Esophagus muscularis mucosa (tissue), 4 donors: ENCODE measurements at places on chromosomes 2 and 18. TPM values are rescaled to one million over a fixed set of nuclear protein-coding genes. Genes with fewer than 3 reads are reported as not detected.

KRTCAP3 gene
- not detected for total RNA-seq

DNAJC5G gene
- not detected for total RNA-seq

GRCh38 chr2:85433511-85434089 lies 15.1 kb downstream of the SH2D6 start:
- peaks cover 58% of the 10 kb centered on the region for H3K4me1 ChIP-seq
- no peak overlapping the region for H3K4me3 ChIP-seq
- H3K27ac ChIP-seq, result peak overlapping the region; percentile 94
- H3K36me3 ChIP-seq, result no peaks in the 10 kb centered on the region
- no peaks in the 10 kb centered on the region for H3K27me3 ChIP-seq

DNA sequence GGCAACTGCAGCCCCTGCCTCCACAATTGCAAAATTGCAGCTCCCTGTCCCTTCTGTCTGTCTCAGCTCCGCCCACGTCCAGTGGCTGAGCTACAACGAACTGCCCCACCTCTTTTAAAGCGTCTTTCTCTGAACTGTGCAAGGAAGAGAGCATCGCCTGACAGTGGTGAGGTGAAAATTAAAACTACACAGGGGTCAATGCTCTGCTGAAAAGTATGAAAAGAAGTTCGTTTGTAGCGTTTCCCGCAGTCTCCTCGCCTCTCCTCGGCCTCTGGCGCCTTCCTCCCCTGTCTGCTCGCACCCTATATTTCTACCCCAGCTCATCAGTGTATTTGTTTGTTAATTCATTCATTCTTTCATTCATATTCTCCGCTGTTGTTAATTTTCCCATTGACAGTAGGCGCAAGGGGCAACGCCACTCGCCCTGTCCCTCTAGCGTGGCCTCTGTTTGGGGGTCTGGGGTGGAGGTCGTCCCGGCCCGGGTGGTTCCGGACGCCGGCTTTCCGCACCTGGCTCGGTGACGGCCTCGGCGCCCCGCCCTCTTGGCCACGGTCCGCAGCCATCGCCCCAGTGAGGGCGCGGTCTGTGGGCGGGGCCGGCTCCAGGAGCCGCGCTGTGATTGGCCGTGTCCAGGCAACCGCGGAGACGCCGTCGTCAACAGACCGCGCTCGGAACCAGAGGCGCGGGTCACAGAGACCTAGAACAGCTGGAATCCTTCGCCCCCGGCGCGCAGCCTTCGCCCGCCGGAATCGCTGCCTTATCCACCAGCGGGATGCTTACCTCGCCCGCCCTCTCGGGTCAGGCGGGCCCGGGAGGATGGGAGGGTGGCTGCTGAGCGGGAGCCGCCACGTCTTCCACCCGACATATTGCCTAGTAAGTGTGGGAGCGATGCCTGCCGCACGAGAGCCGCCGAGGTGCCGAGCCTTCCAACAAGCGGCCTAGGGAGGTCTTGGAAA lies at the start of gene VWA3B:
Gene VWA3B (plus strand): TSS at position 677 of the 956 bp plus-strand sequence. CDS start 5,926 bp downstream, outside the sequence.
- H3K27ac ChIP-seq, result peak within 1 kb of the TSS; percentile 37
- peak within 1 kb of the TSS; percentile 67 for H3K4me3 ChIP-seq
- peaks cover 18% of the 10 kb centered on the region for H3K4me1 ChIP-seq
- H3K36me3 ChIP-seq, result no peaks in the 10 kb centered on the region
- H3K27me3 ChIP-seq, result no peaks in the 10 kb centered on the region

GRCh38 chr2:133413863-133414262 lies 154.4 kb downstream of the NCKAP5 start:
- no peaks in the 10 kb centered on the region for H3K4me1 ChIP-seq
- no peaks in the 10 kb centered on the region for H3K36me3 ChIP-seq
- H3K27me3 ChIP-seq, result no peaks in the 10 kb centered on the region
- no peak for DNase-seq
- no peak overlapping the region for H3K4me3 ChIP-seq
- no peak overlapping the region for H3K27ac ChIP-seq

MSTN gene
- total RNA-seq, result 0.42 TPM

DNA sequence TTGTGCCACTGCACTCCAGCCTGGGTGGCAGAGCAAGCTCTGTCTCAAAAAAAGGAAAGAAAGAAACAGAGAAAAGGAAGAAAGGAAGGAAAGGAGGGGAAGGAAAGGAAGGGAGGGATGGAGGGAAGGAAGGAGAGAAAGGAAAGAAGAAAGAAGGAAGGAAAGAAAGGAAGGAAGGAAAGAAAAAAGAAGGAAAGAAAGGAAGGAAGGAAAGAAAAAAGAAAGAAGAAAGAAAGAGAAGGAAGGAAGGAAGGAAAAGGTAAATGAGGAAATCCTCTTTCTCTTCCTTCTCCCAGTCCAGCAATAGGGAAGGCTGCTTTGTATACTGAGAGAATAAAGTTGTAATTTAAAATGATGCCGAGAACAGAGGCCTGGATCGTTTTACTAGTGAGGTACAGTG lies 22.8 kb upstream of the ZNF407 start:
- H3K4me1 ChIP-seq, result no peaks in the 10 kb centered on the region
- no peak overlapping the region for H3K4me3 ChIP-seq
- no peaks in the 10 kb centered on the region for H3K36me3 ChIP-seq
- H3K27me3 ChIP-seq, result no peaks in the 10 kb centered on the region
- no peak overlapping the region for H3K27ac ChIP-seq

STARD6 gene
- not detected for total RNA-seq

RFX8 gene
- not detected for total RNA-seq

GULP1 gene
- total RNA-seq, result 40.4 TPM

PLEKHH2 gene
- 20.3 TPM for total RNA-seq

- peaks cover 10% of the 10 kb centered on the region for H3K4me1 ChIP-seq
- no peak for DNase-seq
- peaks cover 59% of the 10 kb centered on the region for H3K27me3 ChIP-seq
- no peaks in the 10 kb centered on the region for H3K36me3 ChIP-seq
- no peak overlapping the region for H3K27ac ChIP-seq
Measured at GRCh38 chr2:88350331-88351248, 101.9 kb downstream of the FOXI3 start.

- H3K27me3 ChIP-seq, result no peaks in the 10 kb centered on the region
- H3K4me3 ChIP-seq, result no peak overlapping the region
- DNase-seq, result no peak
- H3K4me1 ChIP-seq, result peaks cover 3% of the 10 kb centered on the region
Measured at GRCh38 chr2:64186699-64187605, 42.7 kb upstream of the PELI1 start.

GRCh38 chr2:120650022-120650644 lies 85.5 kb upstream of the GLI2 start:
- H3K4me3 ChIP-seq, result no peak overlapping the region
- no peak overlapping the region for H3K27ac ChIP-seq
- no peaks in the 10 kb centered on the region for H3K36me3 ChIP-seq
- no peak for DNase-seq
- peaks cover 22% of the 10 kb centered on the region for H3K27me3 ChIP-seq
- peaks cover 11% of the 10 kb centered on the region for H3K4me1 ChIP-seq

CTAGE1 gene
- not detected for total RNA-seq

OSR1 gene
- total RNA-seq, result 99.6 TPM

- peaks cover 18% of the 10 kb centered on the region for H3K36me3 ChIP-seq
- peak overlapping the region; percentile 76 for H3K27ac ChIP-seq
- no peak overlapping the region for H3K4me3 ChIP-seq
- no peaks in the 10 kb centered on the region for H3K27me3 ChIP-seq
- DNase-seq, result no peak
- peaks cover 51% of the 10 kb centered on the region for H3K4me1 ChIP-seq
Measured at GRCh38 chr2:69095305-69095704, 82.3 kb downstream of the ANTXR1 start.

- H3K4me1 ChIP-seq, result peaks cover 76% of the 10 kb centered on the region
- H3K4me3 ChIP-seq, result no peak overlapping the region
- no peaks in the 10 kb centered on the region for H3K36me3 ChIP-seq
- no peak for DNase-seq
- H3K27me3 ChIP-seq, result no peaks in the 10 kb centered on the region
Measured at GRCh38 chr2:189552991-189553404, 27.6 kb downstream of the SLC40A1 start.

GRCh38 chr2:14781142-14781541 lies 148.6 kb downstream of the LRATD1 start:
- H3K36me3 ChIP-seq, result no peaks in the 10 kb centered on the region
- no peak overlapping the region for H3K4me3 ChIP-seq
- DNase-seq, result no peak
- no peaks in the 10 kb centered on the region for H3K27me3 ChIP-seq
- H3K4me1 ChIP-seq, result no peaks in the 10 kb centered on the region
- H3K27ac ChIP-seq, result no peak overlapping the region

- H3K27me3 ChIP-seq, result no peaks in the 10 kb centered on the region
- no peak overlapping the region for H3K4me3 ChIP-seq
- peaks cover 46% of the 10 kb centered on the region for H3K36me3 ChIP-seq
- H3K4me1 ChIP-seq, result peaks cover 31% of the 10 kb centered on the region
- no peak overlapping the region for H3K27ac ChIP-seq
- DNase-seq, result no peak
Measured at GRCh38 chr18:79942786-79943607, 8.5 kb downstream of the SLC66A2 start.

DNA sequence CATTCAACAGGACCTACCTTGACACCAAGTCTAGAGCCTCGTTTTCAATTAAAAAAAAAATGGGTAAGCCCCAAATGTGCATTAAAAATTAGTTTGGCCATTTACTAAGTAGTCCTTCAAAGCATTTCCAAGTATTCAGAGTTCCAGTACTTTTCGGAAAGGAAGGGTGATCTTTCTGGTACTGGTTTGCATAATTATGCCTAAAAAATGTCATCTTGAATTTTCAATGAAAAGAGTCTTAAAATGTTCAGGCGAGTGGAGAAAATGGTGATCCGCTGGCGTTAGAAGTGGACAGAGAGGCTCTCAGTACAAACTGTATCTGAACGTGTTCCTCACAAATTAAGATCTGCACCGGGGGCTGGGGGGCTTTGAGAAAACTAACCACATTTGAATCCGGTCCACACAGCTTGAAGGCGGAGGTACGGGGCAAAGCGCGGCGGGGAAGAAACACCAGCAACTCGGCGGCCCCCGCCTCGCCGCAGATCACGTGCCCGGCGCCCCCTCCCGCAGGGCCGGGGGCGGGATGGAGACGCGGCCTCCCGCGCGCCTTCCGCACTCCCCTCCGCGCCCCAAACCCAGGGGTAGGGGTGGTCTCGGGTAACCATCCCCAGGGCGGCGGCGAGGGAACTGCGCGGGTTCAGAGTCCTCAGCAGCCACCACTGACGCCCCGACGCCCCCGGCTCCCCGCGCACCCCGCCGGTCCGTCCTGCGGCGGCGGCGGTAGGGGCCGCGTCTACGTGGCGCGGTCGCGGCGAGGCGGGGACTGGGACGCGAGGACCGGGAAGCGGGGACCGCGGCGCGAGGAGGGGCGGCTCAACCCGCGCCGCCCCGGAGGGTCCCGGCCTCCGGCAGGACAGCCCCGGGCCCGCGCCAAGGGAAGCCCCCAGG lies 564 bp downstream of the LPIN2 start:
- no peak for DNase-seq
- peaks cover 30% of the 10 kb centered on the region for H3K4me1 ChIP-seq
- H3K27ac ChIP-seq, result peak overlapping the region; percentile 98
- peak overlapping the region; percentile 85 for H3K4me3 ChIP-seq
- no peaks in the 10 kb centered on the region for H3K27me3 ChIP-seq
- H3K36me3 ChIP-seq, result no peaks in the 10 kb centered on the region

DNA sequence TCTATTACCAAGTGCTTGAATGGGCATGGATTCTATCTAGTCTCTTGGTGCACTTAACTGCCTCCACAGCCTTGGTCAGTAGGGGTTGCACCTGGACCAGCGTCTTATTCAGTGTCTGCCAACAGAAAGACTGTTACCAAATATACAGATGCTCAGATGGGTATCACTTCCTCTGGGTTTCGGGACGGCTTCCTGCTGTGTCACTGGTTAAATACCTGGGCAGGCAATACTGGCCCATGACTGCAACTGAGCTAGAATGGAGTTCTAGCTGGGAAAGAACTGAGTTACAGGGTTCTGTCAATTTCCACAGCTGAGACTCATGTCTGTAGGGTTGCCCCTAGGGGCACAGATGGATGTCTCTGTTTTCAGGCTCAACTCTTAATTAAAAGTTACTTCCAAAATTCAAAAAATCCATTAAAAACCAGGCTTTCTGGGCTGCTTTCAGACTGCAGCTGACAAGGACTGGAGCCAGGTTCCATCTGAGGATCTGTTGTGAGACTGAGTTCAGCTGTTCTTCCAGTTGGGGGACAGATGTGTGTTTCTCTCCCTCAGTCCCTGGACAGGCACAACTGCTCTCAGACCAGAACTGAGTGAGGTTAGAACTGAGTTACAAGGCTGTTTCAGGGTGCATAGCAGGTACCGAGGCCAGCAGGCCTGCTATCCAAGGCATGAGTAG lies 789.6 kb upstream of the SLC8A1 start:
- H3K27me3 ChIP-seq, result no peaks in the 10 kb centered on the region
- H3K36me3 ChIP-seq, result no peaks in the 10 kb centered on the region
- peaks cover 5% of the 10 kb centered on the region for H3K4me1 ChIP-seq
- no peak overlapping the region for H3K27ac ChIP-seq
- no peak for DNase-seq
- no peak overlapping the region for H3K4me3 ChIP-seq

GRCh38 chr2:55610954-55611743 lies 6.3 kb downstream of the PPP4R3B start:
- H3K27ac ChIP-seq, result no peak overlapping the region
- peaks cover 46% of the 10 kb centered on the region for H3K4me1 ChIP-seq
- H3K4me3 ChIP-seq, result no peak overlapping the region
- H3K27me3 ChIP-seq, result no peaks in the 10 kb centered on the region
- H3K36me3 ChIP-seq, result peaks cover 35% of the 10 kb centered on the region
- no peak for DNase-seq

GRCh38 chr2:118850168-118850900 lies 2.9 kb upstream of the EN1 start:
- H3K27ac ChIP-seq, result no peak overlapping the region
- DNase-seq, result no peak
- peaks cover 3% of the 10 kb centered on the region for H3K27me3 ChIP-seq
- no peaks in the 10 kb centered on the region for H3K36me3 ChIP-seq

GRCh38 chr18:47731276-47731675 lies 199.2 kb downstream of the SMAD2 start:
- DNase-seq, result no peak
- H3K27ac ChIP-seq, result no peak overlapping the region
- H3K4me1 ChIP-seq, result no peaks in the 10 kb centered on the region
- no peaks in the 10 kb centered on the region for H3K27me3 ChIP-seq
- H3K36me3 ChIP-seq, result no peaks in the 10 kb centered on the region

UBXN2A gene
- 17.1 TPM for total RNA-seq

DNA sequence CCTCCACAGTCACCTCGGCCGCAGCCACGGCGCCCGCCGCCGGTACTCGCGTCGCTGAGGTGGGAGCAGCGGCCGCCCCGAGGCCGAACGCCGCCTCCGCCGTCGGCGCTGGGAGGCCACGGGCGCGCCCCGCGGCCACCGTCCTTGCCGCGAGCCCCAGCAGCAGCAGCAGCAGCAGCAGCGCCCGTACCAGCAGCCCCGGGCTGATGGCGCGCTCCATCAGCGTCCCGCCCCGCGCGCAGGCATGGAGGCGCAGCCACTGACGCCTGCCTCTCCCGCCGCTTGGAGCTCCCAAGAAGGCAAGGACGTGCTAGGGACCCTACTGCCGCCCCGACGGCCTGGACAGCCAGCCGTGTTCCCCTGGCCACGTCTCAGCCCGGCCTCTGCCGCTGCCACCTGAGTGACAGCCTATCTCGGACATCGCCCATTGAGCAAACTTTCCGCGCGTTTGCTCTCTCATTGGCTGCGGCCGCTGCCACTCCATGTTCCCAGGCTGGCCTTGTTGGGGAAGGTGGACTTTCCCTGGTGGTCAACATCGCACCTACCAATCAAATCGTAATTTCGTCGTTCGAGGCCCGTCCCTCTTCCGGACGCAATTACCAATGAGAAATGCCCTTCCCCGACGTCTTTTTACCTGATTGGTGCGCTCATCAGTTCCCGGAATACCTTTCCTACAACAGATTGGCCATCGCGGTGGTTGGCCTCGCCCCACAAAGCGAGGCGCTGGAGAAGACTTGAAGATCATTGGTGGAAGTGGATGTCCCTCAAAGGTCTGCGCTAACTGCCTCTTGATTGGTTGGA lies at the start of gene EIF2AK3:
Gene EIF2AK3 (minus strand): TSS at position 410 of the 801 bp plus-strand sequence. CDS start 190 bp downstream, at position 220.
- H3K4me3 ChIP-seq, result peak within 1 kb of the TSS; percentile 93
- peak within 1 kb of the TSS; percentile 99 for H3K27ac ChIP-seq
- no peaks in the 10 kb centered on the region for H3K36me3 ChIP-seq
- DNase-seq, result peak; percentile 100
